ENCODE measurements at places on chromosomes 4 and X.

GRCh38 chrX:107445631-107446030, 3.8 kb upstream of the FRMPD3 start:
- DNase-seq, result no peak

DNA sequence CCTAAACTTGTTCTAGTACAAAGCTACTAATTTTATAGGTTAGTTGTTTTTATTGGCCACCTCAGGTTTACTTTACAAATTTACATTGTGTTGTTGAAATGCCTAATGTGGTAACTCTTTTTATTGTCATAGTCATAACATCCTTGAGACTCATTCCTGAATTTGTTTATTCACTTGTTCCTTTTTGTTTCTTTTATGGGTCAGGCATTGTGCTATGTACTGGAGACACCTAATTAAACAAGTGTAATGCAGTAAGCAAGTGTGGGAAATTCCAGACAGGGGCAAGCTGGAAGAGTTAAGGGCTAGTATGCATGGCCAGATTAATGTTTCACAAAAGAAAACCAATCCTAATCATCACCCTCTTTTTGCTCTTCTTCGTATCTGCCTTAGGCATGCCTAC, 30.5 kb upstream of the TTC29 start:
- no peak for DNase-seq

DNA sequence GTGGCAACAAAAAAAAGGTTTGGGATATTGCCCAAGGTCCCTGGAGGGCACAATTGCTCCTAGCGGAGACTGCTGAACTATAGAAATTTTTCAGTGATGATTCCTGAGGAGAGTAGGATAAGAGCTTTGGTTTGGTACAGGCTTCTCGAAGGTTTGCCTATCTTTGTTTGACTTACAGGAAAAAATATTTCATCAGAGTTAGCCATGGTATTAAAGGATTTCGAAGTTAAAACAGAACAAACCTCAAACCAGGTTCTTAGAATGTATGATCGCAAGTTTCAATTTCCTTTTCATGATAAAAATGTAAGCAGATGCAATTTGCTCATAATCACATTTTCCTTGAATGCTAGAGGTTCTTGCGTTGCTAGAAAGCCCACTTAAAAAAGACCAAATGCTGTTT, 1.7 kb downstream of the EGFL6 start:
- no peak for DNase-seq

DNA sequence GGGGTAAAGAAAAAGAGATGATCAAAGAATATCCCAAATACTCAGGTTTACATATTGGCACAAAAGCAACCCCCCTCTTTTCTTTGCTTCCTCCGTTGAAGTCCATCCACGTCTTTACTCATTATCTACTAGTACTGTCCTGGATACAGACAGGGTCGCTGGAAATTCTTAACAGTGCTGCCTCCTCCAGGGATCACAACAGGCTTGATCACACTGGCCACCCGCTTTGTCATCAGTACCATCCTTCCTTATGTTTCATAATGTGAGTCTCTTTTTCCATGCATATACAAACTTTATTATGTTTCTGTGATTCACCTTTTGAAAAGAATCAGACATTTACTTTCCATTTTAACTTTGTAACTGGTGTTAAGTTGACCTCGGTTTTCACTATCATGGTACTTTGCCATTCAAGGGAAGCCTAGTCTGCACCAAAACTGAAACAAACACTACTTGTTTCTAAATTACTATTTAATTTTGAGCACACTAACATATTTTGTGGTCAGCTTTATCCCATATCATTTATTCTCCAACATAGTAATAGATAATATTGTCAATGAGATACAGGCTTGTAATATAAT, 387.5 kb upstream of the PPP1R2C start:
- DNase-seq, result no peak

DNA sequence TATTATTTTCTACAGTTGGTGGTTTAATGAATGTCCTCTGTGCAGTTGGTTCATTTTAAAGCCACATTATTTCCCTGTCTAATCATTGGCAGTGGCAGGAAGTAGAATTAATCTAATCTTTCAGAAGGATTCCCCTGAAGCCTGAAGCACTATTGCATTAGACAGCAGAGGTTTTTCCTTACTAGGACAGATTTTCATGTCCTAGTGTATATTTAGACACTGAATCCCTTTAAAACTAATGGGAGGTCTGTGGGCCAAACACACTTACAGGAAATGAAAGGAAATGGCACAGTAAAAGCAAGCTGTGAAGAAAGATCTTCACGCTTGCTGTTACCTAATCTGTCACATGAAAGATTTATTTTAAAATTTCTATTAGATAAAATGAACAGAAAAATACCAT, 165.2 kb downstream of the SLC39A8 start:
- no peak for DNase-seq

Measured in H54 (cell line).